ENCODE measurements at places on chromosomes 2 and 18.

GRCh38 chr18:58955001-58955400 lies 90.3 kb downstream of the ZNF532 start:
- DNase-seq, result no peak

- no peak for DNase-seq
Observed at GRCh38 chr18:22974707-22975106, 41.6 kb downstream of the RBBP8 start.

DNA sequence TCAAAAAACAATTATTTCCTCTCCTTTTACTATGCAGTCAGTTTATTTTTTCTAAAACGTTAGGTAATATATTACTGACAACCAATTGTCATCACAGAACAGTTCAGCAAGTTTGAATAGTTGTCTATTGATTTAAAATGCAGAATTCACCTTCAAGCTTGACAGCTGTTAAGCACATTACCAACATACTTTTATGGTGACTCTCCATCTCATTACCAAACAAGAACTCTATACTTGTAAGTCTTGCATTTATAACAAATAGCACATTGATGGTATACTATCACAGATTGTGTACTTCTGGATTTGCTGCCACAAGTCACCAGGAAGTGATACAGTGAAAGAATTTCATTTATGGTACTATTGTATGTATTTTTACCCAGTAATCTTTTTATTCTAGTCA lies 99.4 kb upstream of the PPP1CB start:
- no peak for DNase-seq

DNA sequence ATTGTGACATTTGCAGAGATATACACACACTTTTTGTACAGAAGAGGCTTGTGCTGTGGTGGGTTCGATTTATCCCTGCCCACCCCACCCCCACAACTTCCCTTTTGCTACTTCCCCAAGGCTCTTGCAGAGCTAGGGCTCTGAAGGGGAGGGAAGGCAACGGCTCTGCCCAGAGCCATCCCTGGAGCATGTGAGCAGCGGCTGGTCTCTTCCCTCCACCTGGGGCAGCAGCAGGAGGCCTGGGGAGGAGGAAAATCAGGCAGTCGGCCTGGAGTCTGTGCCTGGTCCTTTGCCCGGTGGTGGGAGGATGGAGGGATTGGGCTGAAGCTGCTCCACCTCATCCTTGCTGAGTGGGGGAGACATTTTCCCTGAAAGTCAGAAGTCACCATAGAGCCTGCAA lies 40.0 kb downstream of the STEAP3 start:
- no peak for DNase-seq

DNA sequence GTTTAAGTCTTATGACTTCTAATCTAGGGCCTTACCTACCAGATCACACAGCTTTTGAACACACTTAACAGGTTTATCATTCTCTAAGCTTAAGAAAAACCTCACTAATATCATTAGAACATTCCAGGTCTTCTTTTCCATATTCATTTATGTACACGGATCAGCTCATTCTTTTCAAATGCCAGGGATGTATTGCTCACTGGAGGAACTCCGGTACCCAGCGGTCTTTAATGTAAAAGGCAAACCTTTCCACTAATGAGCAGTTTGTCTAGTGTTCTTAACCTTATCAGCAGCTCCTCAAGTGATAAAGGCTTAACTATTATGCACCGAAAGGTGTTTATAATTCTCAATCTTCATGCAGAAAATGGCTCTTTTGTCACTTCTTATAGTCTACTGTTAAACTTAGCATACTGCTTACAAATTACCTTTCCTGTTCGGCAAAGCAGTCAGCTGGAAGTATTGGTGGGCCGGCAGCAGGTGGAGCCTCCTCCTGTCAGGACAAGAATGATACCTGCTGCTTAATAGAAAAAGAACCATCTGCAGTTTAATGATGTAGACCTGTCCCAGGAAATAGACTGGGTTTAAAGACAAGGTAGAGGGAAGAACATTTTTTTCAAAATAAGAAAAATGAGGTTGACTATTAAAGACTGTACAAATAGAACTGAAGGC lies 142.7 kb downstream of the FIGN start:
- DNase-seq, result no peak

- no peak for DNase-seq
Observed at GRCh38 chr2:182713601-182714000, 2.5 kb upstream of the DNAJC10 start.

Measured in naive thymus-derived CD8-positive, alpha-beta T cell (primary cell).